EL (cell line): ENCODE measurements at places on chromosomes 1 and 21.

- peak; percentile 2 for DNase-seq
Observed at GRCh38 chr1:227094249-227094966, 154.3 kb downstream of the COQ8A start.

- no peak for DNase-seq
Observed at GRCh38 chr1:15833842-15834405, 13.6 kb upstream of the SPEN start.

GRCh38 chr1:155293086-155293749, 8.0 kb downstream of the PKLR start:
- no peak for DNase-seq

- no peak for DNase-seq
Observed at GRCh38 chr21:33839167-33839716, 76.4 kb downstream of the ATP5PO start.

- DNase-seq = peak; percentile 46
Observed at GRCh38 chr1:215083383-215083961, 935 bp downstream of the KCNK2 start.

DNA sequence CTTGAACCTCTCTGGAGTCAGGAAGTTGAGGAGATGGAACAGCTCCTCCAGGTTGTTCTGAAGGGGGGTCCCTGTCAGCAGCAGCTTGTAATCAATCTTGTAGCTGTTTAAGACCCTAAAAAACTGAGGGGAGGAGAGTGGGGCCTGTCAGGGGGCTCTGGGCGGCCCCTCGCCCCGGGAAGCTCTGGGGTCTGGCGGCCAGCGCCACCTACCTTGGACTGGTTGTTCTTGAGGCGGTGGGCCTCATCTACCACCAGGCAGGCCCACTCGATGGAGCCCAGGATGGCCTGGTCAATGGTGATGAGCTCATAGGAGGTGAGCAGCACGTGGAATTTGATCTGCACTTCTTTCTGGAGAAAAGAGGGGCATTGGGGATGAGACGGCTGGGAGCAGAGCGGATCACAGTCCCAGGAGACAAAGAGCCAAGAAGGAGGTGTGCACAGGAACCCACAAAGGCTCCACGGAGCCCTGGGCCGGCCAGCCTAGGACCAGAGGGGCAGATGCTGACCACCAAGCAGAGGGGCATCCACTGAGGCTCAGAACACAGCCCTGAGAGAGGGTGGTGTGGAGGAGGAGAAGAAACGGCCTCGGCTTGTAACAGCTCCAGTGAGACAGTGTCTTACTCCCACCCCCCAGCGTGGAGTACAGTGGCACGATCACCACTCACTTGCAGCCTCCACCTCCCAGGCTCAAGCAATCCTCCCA, 43.5 kb downstream of the CHD5 start:
- no peak for DNase-seq

DNA sequence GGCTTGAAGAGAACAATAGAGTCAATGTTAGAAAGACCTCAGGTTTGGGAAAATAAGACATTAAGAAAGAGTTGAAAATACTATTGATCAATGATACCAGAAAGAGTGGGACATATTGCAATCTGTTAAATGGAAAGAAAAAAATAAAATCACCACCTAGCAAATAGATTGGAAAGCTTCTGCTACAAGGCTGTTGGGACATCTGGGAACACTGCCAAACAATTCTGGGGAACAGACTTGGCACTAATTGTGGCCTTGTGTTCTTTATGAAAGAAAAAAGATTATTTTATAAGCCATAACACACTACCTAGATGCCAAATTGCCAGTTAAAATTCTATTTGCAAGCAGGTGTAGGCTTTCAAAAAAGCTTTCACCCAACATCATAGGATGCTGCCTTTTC, 137.8 kb downstream of the TSEN15 start:
- DNase-seq = no peak

- DNase-seq = no peak
Observed at GRCh38 chr1:192518700-192519099, 56.9 kb upstream of the RGS1 start.

DNA sequence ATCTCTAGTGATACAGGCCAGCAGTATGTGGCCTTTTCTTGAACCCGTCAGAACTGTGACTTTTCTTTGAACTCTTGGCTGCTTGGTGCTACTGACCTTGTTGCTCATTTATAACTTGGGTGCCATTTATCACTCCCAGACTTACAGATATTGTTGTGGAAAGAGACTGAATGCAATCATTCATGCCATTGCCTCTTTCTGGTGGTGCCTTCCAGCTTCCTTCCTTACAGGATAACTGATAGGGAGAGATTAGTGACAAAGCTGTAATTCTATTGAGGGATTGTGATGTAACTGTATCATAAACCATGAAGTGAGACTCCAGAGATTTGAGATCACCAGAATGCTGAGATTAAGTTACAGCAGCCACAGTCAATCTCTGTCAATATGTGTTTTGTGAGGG, 256.5 kb downstream of the USP25 start:
- DNase-seq = no peak

DNA sequence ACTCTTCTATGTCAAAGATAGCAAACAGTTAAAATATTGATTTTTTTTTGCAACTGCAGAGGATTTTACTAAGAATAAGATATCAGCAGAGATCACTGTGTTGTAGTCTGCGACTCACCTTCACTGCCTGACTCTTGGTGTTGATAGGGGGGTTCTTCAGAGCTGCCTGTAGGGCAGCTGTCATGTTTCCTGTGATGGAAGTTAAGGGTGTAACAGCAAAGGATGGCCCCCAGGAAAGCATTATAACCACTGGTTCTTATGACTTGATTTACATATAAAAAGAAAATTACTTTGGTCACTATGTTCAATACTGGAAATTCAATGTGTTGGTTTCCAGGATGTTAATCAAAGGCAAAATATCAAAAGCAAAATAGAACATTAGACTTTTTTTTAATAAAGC, 2.6 kb downstream of the ARPC5 start:
- peak; percentile 29 for DNase-seq
